ENCODE measurements at places on chromosomes 7 and 10. TPM values are rescaled to one million over a fixed set of nuclear protein-coding genes. Genes with fewer than 3 reads are reported as not detected.

The CCNJ gene
- 5.7 TPM for total RNA-seq

The OPALIN gene
- not detected for total RNA-seq

The FGL2 gene
- not detected for total RNA-seq

The AOAH gene
- total RNA-seq: 0.15 TPM

The CCL24 gene
- not detected for total RNA-seq

The RGR gene
- not detected for total RNA-seq

The MET gene
- 102 TPM for total RNA-seq

The PNLIPRP3 gene
- not detected for total RNA-seq

The FAM20C gene
- total RNA-seq: 40.3 TPM

The FOXI2 gene
- total RNA-seq: not detected

The LRRC18 gene
- not detected for total RNA-seq

The SORCS3 gene
- not detected for total RNA-seq

The FGFR2 gene
- total RNA-seq: 0.43 TPM

The PNLIPRP2 gene
- total RNA-seq: not detected

The ITIH5 gene
- 0.20 TPM for total RNA-seq

The CPN1 gene
- 0.29 TPM for total RNA-seq

The KLF14 gene
- 0.03 TPM for total RNA-seq

The OGDHL gene
- 0.29 TPM for total RNA-seq

The ASAH2B gene
- 4.3 TPM for total RNA-seq

The AKR1D1 gene
- not detected for total RNA-seq

The CREB5 gene
- 4.7 TPM for total RNA-seq

The MACC1 gene
- not detected for total RNA-seq

The CYP2C9 gene
- not detected for total RNA-seq

The THSD7A gene
- 2.4 TPM for total RNA-seq

Measured in A549 treated with Hydrocortisone at 1 μM for 4 hours (cell line).